ENCODE measurements at places on chromosomes 3 and 15. TPM values are rescaled to one million over a fixed set of nuclear protein-coding genes. Genes with fewer than 3 reads are reported as not detected.
A peak's percentile ranks its signal among the peaks of the same experiment; 100 is the strongest.

- H3K36me3 ChIP-seq, result no peaks in the 10 kb centered on the region
- H3K27me3 ChIP-seq, result peaks cover 13% of the 10 kb centered on the region
- no peak for DNase-seq
- no peak overlapping the region for H3K4me3 ChIP-seq
- H3K27ac ChIP-seq, result no peak overlapping the region
These were observed 45.8 kb upstream of the UBE2E2 start for GRCh38 chr3:23157331-23157730.

- no peaks in the 10 kb centered on the region for H3K36me3 ChIP-seq
- peaks cover 64% of the 10 kb centered on the region for H3K4me1 ChIP-seq
- H3K4me3 ChIP-seq, result no peak overlapping the region
- no peak overlapping the region for H3K27ac ChIP-seq
These were observed 22.0 kb downstream of the GPR15 start for GRCh38 chr3:98553753-98554152.

DNA sequence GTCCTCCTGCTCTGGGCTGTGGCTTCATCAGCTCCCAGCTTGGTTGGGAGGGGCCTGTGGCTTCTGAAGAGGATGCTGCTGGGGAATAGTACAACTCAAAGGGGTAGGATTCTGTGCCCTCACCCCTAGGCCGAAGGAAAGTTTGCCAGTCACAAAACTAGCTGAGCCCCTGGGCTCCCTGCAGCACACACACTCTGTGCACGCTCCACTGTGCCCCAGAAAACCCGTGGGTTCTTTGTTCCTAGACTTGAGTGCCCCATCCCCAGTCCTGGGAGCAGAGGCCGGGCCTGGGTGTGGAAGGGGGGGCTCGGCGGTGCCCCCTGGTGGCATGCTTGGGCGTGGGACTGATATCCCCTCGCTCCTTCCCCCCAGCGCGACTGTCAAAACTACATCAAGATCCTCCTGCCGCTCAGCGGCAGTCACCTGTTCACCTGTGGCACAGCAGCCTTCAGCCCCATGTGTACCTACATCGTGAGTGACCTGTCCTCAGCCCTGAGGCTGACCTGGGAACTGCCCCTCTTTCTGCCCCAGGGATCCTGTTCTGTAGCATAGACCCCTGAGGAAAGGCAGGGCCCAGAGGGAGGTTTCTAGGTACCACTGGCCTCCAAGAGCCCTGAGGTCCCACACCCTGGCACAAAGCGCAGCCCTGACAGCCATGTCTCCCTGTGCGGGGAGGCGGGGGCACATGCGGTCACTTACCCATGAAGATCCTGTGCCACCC is 14.2 kb downstream of the CIB1 start:
- peak; percentile 55 for DNase-seq
- no peak overlapping the region for H3K4me3 ChIP-seq
- no peaks in the 10 kb centered on the region for H3K36me3 ChIP-seq
- no peak overlapping the region for H3K27ac ChIP-seq
- H3K27me3 ChIP-seq, result no peaks in the 10 kb centered on the region

Gene GHSR
- total RNA-seq, result not detected
